ENCODE measurements at places on chromosomes 5 and 9.

- DNase-seq = no peak
Measured at GRCh38 chr5:28548856-28549255, 1510.5 kb upstream of the CDH9 start.

DNA sequence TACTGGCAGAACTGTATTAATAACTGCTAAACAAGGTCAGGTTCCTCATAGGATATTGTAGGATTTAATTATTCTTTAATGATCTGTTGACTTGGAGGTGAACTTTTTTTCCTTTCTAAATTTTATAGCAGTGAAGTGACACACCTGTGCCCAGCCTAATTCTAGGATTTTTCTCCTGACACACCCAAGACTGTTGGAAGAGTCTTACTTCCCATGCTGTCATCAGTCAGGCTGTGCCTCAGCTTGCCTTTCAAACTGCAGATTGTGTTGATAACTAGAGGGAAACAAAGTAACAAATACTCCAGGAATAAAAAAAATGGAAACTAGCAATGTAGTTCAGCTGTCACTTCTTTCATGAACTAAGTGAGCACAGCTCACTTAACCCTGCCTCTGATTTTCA is 22.0 kb downstream of the OTULIN start:
- no peak for DNase-seq

DNA sequence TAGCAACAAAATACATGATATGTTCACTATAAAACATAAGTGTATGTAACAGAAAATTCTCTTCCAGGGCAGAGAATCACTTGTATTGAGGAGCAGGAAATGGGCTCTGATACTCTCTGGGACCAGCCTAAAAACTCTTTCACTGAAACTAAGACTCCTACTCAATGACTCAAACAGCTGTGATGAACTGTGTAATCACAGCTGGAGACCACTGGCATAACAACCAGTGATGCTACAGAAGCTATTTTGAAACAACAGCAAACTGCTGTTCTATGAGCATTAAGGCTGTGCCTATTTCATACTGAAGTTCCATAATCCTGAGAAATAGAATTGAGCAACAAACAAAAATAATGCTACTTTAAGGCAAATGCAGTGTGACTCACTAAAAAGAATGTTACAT is 594.0 kb downstream of the HINT1 start:
- DNase-seq = no peak

DNA sequence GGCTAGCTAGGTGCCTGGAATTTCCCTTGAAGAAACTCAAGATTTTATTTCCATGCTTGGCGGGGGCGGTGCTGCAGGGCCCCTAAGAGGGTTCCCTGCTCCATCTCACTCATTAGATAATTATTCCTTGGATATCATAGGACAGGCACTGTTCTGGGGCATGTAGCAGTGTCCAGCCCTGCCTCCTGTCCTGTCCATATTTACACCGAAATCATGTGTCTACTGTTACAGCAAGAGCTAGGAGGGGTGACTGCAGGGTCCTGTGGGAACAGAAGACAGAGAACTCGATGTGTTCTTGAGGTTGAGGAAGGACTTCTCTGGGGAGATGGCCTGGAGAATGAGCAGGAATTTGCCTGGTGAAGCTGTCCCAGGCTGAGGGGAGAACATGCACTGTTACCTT is 96.6 kb downstream of the CYFIP2 start:
- DNase-seq = no peak

- DNase-seq = no peak
Measured at GRCh38 chr9:68541568-68541967, 885 bp upstream of the TMEM252 start.

Data from CD4-positive, alpha-beta T cell treated with Interleukin-12 subunit alpha and Interleukin-12 subunit beta, for 1 hour (primary cell).